ENCODE measurements at places on chromosomes 11 and 22.

DNA sequence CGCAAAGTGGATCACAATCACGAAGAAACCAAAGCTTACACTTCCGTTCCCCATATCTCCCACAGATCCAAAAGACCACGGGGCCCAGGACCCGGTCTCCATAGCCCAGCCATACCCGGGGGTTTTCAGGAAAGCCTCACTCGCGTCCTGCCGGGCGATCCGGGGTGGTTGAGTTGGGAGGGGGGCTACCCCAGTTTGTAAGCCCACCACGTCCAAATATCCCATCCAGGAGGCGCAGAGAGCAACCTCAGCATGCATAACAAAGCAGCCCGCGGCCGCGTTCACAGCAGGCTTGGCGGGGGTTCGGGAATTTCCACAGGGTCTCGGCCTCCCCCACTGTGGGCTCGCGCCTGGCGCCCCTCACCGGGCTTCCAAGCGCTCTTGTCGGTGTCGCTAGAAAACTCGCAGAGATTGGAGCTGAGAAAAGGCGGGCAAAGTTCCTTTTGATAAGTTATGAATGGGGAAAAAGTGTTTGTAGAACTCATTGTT lies 9.5 kb downstream of the SDF2L1 start:
- DNase-seq, result no peak

GRCh38 chr11:69511358-69512055 lies 30.0 kb downstream of the LINC01488 start:
- DNase-seq, result no peak

- DNase-seq, result no peak
Observed at GRCh38 chr22:20052309-20053259, 27.5 kb upstream of the DGCR8 start.

- no peak for DNase-seq
Observed at GRCh38 chr11:105665281-105665680, 55.4 kb downstream of the GRIA4 start.

DNA sequence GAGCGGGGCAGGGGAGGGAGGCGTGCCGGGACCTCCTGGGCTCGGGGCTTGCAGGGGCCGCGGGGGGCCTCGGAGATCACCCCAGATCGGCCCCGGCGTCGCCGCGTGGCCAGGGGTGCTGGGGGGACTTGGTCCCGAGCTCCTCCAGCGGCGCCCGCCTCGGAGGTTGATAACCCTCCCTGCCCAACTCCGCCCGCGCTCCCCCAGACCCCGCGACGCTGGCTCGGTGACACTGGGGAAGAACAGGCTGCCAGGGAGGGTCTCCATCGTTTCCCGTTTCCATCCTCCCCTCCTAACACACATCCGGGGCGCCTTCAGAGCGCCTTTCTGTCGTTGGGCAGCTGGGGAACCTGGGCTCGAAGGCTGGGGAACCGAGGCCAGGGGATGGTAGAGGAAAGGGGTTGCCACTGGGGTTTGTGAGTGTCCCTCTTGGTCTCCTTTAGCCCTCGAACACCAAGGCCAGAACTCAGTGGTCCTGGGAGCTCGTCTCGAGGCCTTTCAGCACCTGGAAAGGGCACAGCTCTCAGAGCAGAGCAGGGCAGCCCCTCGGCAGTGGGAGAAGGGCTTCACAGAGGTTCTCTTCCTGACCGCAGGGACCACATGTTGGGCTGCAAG lies 431 bp downstream of the SLC37A2 start:
- no peak for DNase-seq

DNA sequence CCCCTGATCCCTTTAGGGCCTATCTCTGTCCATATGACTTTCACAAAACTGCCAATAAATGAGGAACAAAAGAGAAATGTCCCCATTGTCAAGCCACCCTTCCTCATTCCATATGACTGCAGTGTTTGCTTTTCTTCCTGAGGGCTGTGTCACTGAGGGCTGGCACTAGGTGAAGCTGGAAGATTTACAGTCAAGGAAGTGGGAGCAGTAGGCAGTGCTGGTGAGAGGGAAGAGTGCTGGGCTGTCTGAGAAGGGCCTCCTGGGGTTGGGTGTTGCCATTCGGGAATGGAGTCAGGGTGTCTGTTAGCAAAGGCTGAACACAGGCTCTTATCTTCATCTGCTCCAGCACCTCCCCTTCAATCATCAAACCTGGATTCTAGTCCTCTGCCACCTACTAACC lies 30.9 kb downstream of the INSC start:
- DNase-seq, result no peak

GRCh38 chr11:70205766-70206165 lies 2.7 kb downstream of the FADD start:
- DNase-seq, result no peak

GRCh38 chr22:30244066-30244465 lies 2.5 kb downstream of the LIF start:
- DNase-seq, result no peak

GRCh38 chr11:8039530-8040260 lies 41.3 kb upstream of the TUB start:
- no peak for DNase-seq

GRCh38 chr22:28711341-28711740 lies 30.3 kb downstream of the CHEK2 start:
- no peak for DNase-seq

- DNase-seq, result no peak
Observed at GRCh38 chr11:121394785-121395184, 57.3 kb upstream of the SORL1 start.

DNA sequence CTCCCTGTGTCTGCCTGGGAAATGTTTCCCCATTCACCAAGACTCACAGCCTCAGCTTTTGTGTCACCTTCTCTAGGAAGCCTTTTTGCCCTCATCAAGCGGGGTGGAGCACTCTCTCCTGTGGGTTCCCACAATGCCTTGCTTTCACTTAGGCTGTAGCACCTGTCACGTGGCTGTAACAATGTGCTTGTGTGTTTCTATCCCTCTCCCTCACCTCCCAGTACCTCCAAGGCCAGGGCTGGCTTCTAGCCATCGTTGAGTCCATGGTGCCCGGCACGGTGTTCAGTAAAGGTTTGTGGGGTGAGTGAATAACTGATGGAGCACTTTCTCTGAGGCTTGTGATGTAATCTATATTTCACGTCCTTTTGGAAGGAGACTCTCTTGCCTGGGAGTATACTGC lies 153.2 kb downstream of the TTC17 start:
- no peak for DNase-seq

DNA sequence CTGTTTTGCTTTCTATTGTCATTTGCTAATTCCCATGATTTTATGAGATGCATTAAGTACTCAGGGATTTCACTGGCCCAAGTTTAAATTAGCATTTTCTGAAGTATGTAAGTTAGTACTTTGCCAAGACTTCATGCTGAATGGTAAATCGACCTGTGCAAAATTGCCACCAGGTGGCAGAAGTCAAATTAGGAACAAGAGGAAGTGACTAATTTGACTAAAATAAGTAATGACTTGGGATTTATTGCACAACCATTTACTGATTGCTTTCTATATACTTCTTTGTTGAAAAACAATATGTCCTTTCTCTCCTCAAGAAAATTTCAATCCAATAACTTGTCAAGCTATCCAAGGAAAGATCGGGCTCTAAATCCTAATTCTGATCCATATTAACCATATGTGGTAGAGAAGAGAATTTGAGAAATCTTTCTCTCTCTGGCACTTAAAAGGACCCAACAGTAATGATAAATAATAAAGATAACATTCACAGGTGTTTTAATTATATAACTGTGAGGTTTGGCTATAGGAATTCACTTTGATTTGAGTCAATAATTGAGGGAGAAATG lies 253.7 kb upstream of the CHORDC1 start:
- peak; percentile 8 for DNase-seq

DNA sequence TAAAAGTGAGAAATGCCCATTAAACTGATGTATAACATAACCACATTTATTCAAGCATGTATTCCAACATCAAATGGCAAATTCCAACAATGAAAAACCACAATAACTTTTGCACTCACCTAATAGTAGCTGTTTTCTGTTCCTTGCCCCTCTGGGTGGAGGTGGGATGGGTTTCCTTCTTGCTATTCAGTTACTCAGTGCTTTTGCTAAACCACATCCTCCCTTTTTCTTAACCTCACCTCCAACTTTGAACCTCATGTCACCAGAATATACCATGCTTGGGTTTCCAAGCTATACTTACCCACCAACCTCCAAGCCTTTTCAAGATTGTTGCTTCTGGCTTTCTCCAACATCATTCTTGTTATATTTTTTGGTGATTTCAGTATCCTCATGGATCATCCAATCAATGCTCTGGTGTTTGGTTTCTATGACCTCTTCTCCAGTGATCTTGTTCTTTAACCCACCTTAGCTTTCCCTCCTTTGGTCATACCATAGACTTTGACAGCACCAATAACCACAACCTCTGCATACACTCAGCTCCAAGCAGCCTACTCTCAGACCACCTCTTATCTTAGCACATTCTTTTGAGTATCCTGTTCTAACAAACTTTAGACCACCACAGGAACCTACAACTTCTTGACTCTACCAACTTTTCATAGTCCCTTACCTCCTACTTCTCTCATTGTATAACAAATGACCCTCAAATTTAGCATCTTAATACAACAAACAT lies 3.2 kb upstream of the CCDC15 start:
- DNase-seq, result no peak

DNA sequence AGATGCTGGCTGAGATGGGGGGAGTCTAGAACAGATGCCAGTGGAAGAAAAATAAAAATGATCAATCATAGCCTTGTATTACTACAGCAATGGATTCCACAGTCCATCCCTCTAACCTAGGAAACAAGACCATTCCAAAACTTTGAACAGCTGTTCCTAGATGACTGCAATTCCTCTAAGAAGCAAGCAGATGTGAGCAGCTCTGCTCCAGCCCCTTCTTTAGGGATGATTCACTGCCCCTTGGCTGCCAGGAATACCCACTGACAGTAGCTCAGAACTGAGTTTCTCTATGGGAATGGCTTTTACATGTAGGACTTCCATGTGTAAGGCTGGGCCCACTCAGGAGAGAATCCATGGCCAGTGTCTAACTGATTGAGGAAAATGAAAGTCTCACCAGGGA lies 943.9 kb downstream of the OPCML start:
- no peak for DNase-seq

DNA sequence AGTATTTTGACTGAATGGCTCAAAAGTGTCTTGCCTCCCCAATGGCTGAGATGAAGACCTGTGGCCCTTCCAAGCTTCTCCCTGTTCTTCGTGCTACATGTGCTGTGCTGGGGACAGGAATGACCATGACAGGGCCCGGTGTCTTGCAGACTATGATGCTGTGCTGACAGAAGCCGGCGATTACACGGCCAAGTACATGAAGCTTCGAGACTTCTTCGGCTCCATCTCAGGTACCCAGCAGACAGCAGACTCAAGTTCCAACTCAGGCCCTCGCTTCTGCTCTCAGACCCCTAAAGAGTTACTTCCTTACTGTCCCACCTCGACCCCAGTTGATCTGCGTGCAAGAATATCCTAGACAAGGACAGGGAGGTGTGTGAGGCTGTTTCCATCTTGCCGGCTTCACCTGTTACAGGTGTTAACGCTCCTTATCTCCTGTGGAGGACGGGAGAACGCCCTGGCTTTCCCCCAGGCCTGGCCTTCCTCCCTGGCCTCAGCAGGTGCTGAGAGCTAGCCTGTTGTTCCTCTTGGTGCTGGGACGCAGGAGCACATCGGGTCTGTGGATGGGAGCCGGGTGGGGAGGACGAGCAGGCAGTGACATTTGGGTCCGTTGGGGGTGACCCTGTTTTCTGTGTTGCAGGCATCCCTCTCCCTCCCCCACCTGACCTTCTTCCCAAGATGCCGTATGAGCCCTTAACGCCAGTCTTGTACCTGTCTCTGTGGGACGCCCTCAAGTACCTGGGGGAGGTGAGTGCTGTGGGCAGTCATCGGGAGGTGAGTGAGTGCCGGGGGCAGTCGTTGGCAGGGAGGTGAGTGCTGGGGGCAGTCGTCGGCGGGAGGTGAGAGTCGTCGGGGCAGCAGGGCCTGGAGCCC lies 38.1 kb downstream of the GLB1L2 start:
- no peak for DNase-seq

GRCh38 chr22:50271519-50271970 lies 1.4 kb upstream of the MAPK11 start:
- DNase-seq, result peak; percentile 50

Measured in Ammon's horn (tissue), 1 donor.